ENCODE measurements at places on chromosomes 5 and 9.

GRCh38 chr5:178196281-178196812 is 8.0 kb upstream of the HNRNPAB start:
- no peak for DNase-seq

DNA sequence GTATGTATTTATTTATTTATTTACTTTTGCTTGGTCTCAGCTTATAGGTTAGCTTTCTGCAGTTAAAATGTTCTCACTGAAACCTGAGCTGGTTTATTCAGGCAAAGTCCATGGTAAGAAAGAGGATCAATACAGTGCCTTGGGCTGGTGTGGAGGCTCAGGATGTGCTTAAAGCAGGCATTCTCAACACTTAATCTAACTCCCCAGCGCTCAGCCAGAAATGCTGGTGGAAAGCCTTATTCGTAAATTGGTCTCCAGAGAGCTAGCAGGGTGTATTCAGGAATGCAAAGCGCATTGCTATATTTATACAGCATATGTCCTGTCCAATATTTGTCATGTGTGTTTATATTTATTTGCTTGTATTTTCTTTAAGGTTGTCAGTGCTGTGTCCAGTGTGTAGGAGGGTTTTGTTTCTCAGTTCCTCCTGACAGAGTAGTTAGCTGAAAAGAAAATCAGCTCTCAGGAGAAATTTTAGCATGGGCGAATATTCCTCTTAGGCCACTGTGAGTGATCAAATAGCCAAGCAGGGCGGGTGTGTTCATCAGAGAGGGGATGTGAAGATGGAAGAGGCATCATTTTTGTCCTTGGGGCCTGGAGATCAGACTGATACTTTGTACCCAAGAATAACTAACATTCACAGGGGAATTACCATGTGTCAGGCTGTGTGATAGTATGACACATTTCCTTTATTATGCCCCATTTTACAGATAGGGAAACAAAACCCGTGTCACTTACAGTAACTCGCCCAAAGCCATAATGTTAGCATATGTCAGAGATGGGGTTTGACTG is 65.8 kb downstream of the DOCK2 start:
- no peak for DNase-seq

GRCh38 chr5:76473661-76474060 is 70.6 kb downstream of the IQGAP2 start:
- no peak for DNase-seq

DNA sequence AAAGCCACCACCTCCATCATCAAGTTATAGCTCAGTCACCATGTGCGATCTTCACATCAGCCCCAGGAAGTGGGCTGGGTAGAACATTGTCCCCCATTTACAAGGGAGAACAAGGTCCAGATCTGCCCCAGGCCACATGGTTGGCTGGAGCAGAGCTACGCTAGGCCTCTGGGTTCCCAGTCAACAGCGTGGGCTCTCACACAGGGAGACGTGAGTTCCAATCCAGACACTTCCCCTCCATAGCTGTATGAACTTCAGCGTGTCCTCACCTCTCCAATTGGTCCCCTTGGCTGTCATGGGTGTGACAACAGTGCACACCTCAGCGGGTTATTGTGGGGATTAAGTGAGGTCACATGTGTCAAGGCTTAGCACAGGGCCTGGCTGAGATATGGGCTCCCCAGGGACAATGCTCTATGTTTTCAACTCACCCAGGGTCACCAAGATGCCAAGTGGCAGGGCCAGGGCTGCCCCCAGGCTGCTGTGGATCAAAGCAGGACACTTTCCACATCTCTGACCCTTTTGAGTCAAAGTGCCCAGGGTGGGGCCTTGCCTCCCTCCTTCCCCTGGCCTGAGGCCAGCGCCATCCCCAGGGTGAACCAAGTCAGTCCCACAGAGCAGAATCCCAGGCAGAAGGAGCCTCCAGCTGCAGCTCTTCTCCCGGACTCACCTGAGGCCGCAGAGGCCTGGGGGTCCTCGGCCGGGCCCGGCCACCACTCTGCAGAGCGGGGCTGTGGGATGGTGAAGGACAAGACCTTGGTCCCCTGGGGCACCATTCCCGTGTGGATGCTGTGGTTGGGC is 19.8 kb downstream of the AKNA start:
- no peak for DNase-seq

DNA sequence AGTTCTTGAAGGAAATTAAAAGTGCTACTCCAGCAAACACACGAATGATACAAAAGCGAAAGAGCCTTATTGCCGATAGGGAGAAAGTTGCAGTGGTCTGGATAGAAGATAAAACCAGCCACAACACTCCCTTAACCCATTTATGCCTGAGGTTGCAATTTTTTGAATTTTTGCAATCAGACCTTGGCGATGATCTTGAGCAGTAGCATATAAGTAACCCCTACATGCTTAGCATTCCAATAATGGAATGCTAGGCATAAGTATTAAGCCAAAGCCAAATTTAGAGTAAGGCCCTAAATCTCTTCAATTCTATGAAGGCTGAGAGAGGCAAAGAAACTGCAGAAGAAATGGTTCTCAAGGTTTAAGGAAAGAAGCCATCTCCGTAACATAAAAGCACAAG is 153.5 kb downstream of the SLC28A3 start:
- no peak for DNase-seq

DNA sequence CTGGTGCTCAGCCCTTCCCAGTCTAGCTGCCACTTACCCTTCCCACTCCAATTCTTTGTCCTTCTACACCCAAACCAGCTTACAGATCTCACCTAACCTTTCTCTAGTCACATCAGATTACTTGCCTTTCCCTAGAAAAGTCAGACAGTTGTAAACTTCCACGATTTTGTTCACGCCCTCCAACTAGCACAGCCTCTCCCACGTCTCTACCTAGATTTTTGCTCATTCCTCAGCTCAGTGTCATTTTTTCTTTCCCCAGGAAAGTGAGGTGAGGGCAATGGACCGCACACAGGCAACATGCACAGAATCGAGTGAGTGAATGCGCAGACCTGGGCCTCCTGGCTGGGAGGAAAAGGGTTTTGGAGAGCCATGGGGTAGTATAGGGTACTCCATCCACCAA is 20.9 kb upstream of the PRUNE2 start:
- DNase-seq: no peak

- no peak for DNase-seq
Measured at GRCh38 chr9:74742191-74742790, 145.4 kb downstream of the TRPM6 start.

GRCh38 chr9:91197232-91198181 is 164.2 kb downstream of the AUH start:
- no peak for DNase-seq

- no peak for DNase-seq
Measured at GRCh38 chr5:22986281-22986680, 133.1 kb upstream of the CDH12 start.

DNA sequence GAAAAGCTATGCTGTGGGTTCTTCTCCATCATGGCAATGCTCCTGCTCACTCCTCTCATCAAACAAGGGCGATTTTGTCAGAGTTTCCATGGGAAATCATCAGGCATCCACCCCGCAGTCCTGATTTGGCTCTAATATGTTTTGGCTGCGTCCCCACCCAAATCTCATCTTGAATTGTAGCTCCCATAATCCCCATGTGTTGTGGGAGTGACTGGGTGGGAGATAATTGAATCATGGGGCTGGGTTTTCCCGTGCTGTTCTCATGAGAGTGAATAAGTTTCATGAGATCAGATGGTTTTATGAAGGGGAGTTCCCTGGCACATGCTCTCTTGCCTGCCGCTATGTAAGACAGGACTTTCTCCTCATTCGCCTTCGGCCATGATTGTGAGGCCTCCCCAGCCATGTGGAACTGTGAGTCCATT is 163.8 kb downstream of the GADD45G start:
- no peak for DNase-seq

- no peak for DNase-seq
Measured at GRCh38 chr5:36017622-36018021, 26.4 kb upstream of the UGT3A1 start.

GRCh38 chr9:135180586-135180985 is 93.1 kb downstream of the OLFM1 start:
- DNase-seq: no peak

DNA sequence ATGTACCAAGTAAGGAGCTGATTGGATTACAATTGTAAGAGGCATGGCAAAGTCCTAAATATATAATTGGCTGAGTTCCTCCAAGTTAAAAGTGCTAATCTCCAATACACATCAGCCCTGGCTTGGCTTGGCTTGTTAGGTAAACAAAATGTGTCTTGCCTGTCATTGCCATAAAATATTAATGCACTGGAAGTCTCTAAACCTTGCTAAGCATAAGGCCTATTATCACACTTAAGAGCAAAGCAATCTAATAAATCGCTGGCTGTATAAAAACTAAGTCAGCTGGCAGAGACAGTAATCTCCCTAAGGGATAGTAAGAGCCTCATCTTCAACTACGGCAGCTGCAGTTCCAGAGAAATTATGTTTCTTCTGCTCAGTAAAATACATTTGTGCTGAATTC is 418.6 kb upstream of the GRAMD2B start:
- DNase-seq: no peak

DNA sequence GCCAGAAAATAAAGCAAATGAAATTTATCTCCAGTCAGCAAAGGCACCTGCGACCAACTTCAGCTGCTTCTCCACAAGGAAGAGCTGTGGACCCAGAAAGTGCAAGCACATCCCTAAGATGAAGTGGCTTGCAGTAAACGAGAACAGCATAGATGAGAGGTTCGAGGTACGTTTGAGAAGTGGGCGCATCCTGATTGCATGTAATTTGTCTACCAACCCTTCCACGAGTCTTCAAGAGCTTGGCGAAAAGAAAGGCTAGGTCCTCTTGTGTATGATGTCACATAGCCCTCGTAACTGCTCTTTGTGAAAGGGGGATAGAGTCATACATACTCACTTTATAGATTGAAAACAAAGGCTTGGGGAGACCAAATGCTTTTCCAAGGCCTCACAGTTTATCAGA is 6.0 kb upstream of the LCP2 start:
- DNase-seq: no peak

GRCh38 chr5:131661933-131662332 is 26.9 kb upstream of the RAPGEF6 start:
- no peak for DNase-seq

GRCh38 chr5:463952-464351 is 21.0 kb downstream of the EXOC3 start:
- DNase-seq: no peak

DNA sequence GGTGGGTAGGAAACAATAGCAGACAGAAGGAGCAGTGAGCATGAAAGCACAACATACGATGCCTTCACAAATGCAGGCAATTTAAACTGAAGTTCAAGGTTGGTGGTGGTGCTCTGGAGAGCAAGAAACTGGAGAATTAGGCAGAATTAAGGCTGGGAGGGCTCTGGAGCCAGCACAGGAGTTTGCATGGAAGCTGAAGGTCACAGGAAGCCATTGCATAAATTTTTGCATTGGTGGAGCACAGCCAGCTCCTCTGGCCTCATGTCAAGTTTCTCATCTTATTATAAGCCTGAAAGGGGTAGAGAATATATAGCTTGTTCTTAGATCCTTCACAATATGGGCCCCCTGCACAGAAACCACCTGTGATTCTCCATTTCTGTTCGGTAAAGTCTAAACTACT is 207.4 kb downstream of the PAPPA start:
- no peak for DNase-seq

DNA sequence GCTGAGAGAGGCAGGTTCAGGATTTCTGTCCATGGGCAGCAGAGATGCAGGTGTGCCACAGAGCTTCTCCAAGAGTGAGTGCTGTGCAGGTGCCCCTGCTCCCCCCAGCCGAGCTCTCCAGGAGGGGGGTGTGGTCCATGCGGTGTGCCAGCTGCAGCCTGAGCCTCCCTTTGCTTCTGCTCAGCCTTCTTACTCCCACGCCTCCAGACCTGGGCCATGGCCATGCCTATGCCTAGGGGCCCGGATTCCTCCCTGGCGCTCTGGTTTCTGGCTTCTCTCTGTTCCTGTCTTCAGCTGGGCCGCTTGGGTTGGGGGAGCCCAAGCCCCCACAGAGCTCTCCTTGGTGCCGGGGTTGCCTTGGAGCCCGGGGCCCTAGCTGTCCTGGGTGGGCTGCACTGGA is 133.3 kb downstream of the CACNA1B start:
- no peak for DNase-seq

DNA sequence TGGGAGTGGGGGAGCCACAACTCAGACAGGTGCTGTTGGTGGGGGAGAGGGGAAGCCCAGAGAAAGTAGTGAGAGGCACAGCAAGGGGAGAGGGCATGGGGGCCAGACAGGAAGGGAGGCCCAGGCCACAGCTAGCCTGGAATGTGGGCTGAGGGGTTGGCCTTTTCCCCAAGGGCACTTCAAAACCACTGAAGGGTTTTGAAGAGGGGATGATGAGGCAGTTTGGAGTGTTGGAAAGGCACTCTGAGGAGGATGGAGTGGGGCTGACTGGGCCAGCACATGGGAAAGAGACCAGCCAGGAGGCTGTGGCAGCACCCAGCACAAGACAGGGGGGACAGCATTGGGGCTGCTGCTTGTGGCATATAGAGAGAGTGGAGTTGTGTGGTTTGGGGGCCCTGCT is 3.8 kb downstream of the PSD2 start:
- no peak for DNase-seq

DNA sequence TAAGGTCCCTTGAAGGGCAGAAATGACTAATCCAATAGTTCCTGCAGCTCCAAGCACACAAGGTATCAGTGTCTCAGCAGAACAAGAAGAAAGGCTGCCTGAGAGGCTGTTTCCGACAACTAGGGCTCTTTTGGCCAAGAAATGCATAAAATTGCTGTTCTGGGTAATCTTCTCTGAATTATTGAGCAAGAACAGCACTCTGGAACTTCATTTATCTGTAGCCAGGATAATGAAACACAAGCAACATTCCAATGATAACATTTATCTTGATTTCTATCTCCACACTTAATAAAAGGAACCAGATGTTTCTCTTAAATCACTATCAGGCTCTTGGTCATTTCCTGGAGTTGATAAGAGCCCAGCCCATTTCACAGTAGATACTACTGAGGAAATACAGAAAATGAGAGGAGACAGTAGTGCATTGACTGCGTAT is 17.0 kb upstream of the AUH start:
- no peak for DNase-seq

GRCh38 chr9:69745716-69746437 is 13.9 kb downstream of the PTAR1 start:
- DNase-seq: no peak

DNA sequence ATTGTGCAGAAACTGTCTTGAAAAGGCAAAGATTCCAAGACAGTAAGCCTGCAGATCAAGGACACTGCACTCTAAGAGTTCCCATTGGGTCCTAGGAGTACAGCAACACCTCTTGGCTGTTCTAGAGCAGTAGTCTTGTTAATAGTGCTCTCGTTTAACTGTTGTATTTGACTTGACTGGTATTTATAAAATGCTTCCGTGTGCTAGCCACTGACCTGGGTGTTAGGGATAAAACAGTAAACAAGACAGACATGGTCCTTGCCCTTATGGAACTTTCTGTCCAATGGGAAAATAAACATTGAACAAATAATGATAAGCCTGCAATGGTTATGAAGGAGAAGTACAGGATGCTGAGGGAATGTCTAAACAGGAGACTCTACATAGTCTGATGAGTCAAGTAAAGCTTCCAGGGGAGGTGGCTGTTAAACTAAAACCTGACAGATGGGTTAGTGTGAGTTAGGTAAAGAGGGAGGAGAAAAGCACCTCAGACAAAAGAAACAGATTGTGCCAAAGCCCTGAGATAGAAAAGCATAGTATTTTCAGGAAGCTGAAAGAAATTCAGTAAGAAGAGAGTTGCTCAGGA is 33.3 kb downstream of the TDRD7 start:
- DNase-seq: no peak

- no peak for DNase-seq
Measured at GRCh38 chr9:94903961-94904421, 177.5 kb downstream of the AOPEP start.

- DNase-seq: no peak
Measured at GRCh38 chr5:57194653-57195052, 20.8 kb downstream of the GPBP1 start.

GRCh38 chr9:5388026-5388819 is 48.5 kb upstream of the RLN1 start:
- no peak for DNase-seq
